ENCODE measurements at places on chromosomes 7 and 10.

DNA sequence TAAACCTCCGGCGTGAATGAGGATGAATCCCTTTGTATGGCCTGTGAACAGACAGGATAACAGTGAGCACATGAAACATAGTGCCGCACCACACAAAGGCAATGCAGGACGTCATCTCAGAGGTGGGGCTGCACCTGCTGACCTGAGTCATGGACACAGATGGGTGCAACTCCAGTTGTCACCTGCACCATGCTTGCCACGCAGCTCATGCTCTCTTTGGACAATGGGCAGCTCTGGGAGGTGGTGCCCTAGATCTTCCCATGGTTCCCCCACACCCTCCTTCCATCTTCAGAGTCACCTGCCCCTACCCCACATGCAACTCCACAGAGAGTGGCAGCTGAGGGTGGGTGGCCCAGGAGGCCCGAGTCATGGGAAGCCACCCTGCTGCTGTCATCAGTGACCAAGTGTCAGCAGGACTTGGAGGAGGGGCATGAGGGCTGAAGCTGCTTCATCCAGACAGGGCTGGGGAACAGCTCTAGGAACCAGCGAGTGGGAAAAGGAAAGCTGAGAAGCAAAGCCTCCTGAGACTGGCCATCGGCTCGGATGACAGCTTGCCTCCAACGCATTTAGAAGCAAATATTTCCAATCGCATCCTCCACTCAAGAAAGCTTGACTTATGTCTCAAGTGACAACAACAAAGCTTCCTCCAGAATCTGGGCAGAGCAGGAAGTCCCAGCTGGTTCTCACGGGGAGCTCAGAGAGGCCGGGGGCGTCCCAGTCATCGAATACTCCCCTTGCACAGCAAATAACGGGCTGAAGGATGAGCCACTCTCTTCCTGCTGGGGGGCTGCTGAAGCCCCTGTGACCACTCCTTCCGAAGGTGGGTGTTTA, 27.1 kb downstream of the VIPR2 start:
- DNase-seq = no peak

- DNase-seq = no peak
Measured at GRCh38 chr10:130987401-130987800, 324.1 kb downstream of the TCERG1L start.

DNA sequence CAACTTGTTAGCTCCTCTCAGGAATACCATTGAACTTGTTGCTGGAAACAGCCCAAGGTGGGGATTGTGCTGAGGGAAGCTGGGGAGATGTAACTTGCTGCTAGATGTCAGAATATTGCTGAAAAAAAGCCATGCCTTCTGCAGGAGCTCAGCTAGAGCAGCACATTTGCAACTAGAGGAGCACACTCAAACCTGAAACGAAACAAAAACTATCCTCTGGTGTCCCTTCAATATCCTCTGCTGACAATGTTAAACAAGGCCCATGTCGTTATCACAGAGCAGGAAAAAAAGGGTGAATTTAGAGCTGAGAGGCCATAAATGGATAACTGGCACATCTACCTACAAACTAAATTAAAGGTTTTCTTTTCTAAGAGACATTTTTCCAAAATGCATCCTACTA, 53.7 kb upstream of the MACC1 start:
- no peak for DNase-seq

DNA sequence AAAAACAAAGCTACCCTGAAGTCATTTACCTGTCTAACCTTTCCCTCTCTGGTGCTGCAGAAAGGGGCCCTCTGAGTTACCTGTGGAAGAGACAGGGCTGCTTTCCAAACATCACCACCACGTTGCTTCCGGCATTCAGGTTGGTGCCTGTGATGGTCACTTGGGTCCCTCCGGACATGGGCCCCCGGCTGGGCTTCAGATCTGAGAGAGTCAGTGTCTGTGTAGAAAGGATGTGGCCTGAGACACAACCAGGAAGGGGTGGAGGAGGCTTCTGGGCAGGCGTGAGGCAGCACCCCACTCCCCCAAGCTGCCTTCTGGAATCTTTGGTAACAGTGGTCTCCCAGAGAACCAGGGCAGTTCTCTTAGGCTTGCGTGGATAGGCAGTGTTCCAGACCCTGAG, 388.9 kb downstream of the PLXNA4 start:
- DNase-seq = no peak

GRCh38 chr10:26486990-26487850, 49.1 kb downstream of the APBB1IP start:
- DNase-seq = peak; percentile 68

DNA sequence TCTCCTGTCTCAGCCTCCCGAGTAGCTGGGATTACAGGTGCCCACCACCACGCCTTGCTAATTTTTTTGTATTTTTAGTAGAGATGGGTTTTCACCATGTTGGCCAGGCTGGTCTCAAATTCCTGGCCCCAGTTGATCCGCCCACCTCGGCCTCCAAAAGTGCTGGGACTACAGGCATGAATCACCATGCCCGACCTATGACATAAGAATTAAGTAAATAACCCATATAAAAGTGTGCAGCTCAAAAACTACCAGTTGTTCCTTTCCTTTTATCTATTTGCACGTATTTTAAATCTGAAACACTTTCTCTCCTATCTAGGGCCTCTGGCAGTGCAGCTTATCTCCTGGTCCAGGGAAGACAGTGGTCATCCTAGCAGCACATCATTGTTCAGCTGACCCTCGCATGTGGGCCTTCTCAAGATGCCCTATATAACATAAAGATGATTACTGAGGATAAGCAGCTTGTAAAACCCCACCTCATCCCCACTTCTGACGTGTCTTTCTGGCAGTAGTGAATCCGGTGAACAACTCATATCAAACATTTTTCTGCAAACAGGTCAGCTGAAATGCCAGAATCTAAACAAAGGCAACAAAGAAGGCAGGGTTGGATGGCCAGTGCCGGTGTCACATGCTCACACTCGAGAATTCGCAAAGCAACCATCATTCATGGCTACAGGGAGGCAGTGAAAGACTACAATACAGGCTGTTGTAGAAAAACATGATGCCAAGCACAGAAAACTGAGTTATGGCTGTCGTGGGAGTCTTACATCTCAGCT, 36.0 kb upstream of the KCNIP2 start:
- DNase-seq = no peak

DNA sequence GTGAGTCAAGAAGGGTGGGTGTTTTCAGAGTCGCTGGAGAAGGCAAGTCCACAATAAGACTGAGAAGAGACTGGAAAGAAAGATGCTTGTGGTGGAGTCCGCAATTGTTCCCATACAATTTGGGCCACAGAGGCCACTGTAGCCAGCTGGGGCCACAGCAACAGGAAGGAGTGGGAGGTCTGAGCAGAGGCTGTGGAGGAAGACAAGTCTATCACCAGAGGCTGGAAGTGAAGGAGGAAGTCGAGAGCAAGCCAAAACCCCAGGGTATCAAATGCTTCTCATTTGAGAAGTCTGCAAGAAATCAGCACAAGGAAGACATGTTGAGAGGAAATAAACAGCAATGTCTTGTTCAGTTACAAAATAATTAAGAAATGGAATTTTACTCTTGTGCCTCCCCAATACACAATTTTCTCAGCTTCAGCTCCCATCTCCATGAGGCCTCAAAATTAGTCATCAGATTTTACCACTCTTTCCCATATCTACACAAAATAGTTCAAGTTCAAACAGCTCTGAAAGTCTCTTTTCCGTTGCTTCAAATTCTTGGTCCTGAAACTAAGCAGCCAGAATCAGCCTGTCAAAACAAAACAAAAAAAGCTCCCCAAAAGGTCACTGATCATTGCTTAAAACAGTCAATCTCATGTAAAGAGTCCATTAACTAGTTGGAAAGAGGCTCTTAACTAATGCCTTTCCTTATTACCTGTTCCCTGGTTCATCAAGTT, 31.6 kb downstream of the SLC16A12 start:
- DNase-seq = no peak

DNA sequence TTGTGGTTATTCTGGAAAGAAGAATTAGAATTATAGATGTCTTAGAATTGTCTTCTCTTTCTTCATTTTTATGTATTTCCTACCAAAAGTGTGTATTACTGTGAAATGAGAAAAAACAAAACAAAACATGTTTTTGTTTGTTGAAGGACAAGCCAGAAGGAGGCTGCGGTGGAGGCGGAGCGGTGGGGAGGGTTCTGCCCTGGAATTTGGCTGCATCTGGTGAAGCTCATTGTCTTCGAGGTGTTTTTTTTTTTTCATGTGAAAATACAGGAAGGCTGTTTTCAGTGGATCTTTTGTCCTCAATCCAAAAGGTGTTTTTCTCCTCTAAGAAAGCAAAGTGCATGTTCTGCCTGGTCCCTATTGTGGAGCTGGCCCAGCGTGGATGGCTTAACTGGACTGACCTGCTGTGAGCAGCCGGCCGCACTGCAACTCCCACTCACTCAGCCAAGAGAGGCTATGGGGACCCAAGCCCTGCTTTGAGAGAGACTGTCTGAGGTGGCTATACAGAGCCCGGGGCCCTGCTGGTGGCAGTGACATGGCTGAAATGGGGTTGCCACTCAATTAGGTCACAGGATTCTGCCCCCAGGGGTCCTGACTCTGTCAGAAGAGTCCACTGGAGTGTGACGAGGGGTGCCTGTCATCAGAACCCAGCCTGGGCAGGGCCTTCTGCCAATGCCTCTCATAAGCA, 184.9 kb upstream of the MKI67 start:
- DNase-seq = no peak

GRCh38 chr7:101924171-101924570, 106.7 kb downstream of the CUX1 start:
- no peak for DNase-seq

DNA sequence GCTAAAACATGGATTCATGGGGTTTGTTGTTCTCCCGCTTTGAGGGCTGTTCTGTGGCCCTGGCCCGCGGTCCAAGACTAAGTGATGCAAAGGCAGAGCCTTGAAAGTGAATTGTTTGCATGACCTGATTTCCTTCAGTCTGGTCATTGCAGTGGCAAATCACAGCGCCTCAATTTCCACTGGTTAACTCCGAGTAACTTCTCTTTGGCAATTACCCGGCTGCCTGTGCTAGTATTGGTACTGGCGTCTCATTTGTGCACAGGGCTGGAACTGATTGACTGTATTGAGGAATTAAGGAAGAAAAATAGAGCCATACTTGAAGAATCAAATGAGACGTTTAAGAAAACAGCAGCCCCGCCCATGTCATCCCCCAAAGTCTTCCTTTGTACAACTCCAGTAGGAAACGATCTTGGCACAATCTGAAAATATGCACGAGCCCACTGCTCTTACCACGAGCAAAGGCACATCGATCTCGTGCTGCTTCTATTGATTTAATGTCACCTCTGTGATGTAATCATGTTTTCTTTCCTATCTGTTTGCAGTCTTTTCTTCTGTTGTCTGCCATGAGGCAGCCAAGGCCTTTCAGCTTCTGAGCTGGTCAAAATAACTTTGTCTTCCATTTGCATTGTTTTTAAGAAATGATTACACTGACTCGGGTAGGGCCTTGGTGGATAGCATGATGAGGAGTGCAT, 60.6 kb upstream of the SHH start:
- no peak for DNase-seq

GRCh38 chr7:38748056-38748610, 117.0 kb upstream of the AMPH start:
- no peak for DNase-seq

DNA sequence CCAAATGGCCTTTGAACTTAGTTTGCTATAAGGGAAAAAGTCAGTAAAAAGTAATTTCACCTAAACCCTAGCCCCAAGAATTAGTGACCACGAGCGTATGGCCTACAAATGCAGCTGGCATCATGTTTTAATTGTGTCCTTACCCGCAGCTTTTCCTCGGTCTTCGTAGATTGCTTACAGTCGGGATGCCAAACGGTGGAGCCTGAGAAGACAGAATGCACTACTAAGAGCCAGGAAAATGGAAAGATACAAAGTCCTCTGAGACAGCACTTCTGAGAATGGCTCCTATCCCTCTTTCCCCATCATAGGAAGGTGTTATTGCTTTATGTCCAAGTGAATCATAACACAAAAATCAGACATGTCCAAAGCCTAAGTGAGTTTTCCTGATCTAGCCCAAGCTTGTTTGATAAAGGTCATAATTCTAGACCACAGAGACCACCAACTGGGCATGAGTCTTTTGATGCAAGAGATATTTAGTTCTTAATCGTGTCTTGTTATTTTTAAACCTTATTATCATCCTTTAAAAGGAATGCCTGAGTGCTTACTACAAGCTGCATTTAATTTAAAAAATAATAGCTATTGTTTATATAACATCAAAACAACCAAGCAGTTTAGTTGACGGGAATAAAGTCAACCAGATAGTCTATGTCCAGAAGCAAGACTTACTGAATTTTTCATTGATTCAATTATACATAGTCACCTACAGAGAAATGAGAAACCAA, 83.7 kb upstream of the AFAP1L2 start:
- DNase-seq = no peak

DNA sequence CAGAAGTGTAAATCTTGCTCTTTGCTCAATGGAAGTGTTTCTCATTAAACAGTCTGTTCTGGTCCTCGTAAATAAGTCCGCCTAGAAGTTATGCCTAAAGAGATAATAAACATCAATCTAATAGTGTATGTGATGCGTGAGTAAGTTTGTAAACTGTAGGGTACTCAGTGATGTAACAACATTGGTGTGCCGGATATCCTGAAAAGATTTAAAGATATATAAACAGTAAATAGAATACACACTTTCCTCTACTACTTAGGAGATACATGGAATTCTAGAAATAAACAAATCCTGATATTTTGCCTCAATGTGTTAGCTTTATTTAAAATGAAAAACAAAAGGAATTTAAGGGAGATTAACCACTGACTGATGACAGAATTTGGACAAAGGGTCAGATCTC, 123.5 kb downstream of the AHR start:
- DNase-seq = no peak

GRCh38 chr10:124648131-124648475, 96.1 kb downstream of the FAM53B start:
- no peak for DNase-seq

GRCh38 chr10:110657973-110658691, 14.0 kb downstream of the RBM20 start:
- DNase-seq = no peak

DNA sequence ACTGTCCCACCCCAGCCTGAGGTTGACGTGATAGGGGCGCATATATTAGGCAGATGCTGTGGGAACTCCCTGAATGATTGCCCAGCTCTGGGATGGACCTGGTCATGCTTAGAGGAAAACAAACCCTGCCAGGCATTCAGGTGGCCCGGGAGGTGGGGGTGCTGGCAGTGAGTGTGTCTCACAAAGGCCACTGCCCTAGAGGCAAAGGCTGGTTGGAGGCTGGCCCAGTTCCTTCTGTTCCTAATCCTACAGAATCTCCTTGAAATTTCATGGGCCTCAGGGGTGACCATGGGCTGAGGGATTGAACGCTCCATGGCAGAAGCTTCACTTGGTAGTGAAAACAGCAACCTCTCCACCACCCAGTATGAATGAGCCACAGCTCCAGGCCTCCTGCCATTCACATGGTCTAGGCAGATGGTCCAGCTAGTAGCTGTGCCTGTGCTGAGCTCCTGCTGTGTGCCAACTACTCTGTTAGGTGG, 25.6 kb downstream of the ADRA2A start:
- no peak for DNase-seq

GRCh38 chr10:72291019-72291532, 17.4 kb downstream of the DDIT4 start:
- no peak for DNase-seq

- no peak for DNase-seq
Measured at GRCh38 chr10:1579671-1580070, 157.7 kb downstream of the ADARB2 start.

All from T follicular helper cell (primary cell).